Activated CD4-positive, alpha-beta T cell treated with anti-CD3 and anti-CD28 coated beads for 36 hours (primary cell): ENCODE measurements at places on chromosomes 16 and 17.

DNA sequence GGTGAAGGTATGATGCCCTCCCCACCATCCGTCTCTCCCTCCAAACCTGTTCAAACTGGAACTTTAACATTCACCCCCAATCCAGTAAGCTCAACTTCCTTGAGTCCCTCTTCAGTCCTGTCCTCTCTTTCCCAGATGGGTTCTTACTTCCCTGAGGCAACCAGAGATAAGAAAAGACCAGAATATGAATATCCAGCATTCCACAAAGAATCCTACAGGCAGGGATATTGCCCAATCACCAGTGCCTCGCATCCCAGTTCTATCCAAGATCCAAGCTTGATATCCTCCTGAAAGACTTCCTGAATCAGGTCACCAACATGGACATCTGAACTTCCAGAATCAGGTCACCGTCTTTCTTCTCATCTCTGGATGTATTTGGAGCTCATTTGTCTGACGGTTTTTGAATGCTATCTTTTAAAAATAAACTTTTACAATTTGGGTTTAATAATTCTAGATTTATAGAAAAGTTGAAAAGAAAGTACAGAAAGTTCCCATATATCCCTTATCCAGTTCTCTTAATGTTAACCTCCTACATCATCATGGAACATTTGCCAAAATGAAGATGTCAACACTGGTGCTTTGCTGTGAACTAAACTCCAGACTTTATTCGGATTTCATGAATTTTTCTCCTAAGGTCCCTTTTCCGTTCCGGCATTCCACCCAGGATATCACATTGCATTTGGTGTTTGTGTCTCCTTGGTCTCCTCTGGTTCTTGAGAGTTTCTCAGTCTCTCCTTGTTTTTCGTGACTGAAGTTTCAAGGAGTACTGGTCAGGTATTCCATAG is 13.7 kb upstream of the COL1A1 start:
- DNase-seq: no peak
- H3K4me1 ChIP-seq: peaks cover 16% of the 10 kb centered on the region
- H3K27ac ChIP-seq: no peak overlapping the region
- H3K27me3 ChIP-seq: peaks cover 4% of the 10 kb centered on the region
- H3K36me3 ChIP-seq: no peaks in the 10 kb centered on the region

- H3K27ac ChIP-seq: no peak overlapping the region
- peaks cover 25% of the 10 kb centered on the region for H3K27me3 ChIP-seq
- no peaks in the 10 kb centered on the region for H3K4me1 ChIP-seq
- no peaks in the 10 kb centered on the region for H3K36me3 ChIP-seq
- no peak for DNase-seq
These were observed 142.6 kb downstream of the WSCD1 start for GRCh38 chr17:6212766-6213165.

DNA sequence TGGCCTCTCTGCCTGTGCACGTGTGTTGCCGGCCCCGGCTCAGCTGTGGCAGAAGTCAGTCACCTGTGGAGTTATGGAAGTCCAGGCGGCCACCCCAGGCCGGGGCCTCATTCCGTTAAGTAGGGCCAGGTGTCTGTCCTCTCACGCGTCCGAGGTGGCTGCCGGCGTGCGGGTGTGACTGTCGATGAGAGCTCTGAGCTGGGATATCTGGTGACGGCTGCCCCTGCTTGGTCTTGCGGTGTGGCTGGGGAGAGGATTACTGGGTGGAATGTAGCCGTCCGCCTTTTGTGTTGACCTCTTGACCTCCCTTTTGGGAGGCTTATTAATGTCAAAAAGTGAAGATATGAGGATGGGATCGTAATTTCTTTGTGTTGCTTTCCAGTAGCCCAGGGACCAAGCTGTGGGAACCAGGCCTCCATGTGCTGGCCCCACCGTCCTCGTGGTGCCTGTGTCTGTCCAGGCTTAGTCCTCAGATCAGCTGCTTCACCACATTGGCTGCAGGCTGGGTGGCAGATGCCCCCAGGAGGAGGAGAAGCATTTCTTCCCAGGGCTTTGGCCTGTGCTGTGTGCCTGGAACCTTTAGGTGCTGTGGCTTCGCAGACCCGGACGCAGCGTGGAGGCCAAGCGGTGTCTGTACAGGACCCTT is 23.0 kb upstream of the ZNF750 start:
- H3K27me3 ChIP-seq: no peaks in the 10 kb centered on the region
- DNase-seq: no peak
- peak overlapping the region; percentile 91 for H3K27ac ChIP-seq
- peaks cover 77% of the 10 kb centered on the region for H3K4me1 ChIP-seq
- H3K4me3 ChIP-seq: no peak overlapping the region
- peaks cover 9% of the 10 kb centered on the region for H3K36me3 ChIP-seq

DNA sequence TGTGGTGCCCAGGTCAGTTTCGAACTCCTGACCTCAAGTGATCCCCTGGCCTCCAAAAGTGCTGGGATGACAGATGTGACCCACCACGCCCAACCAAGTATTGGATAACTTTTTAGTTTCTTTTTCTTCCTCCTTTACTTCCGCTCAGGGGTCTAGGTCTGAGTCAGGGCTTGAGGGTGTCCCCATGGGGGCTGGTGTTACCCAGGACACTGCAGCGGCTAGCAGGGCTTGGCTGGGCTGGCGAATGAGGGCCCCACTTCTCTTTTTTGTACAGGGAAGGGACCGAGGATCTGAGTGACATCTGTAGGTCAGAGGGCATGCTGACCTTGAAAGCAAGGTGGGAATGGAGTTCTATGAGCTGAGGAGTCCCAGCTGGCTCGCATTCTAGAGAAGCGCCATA is 24.9 kb downstream of the RAB11FIP3 start:
- no peaks in the 10 kb centered on the region for H3K27me3 ChIP-seq
- H3K36me3 ChIP-seq: no peaks in the 10 kb centered on the region
- H3K4me3 ChIP-seq: no peak overlapping the region
- DNase-seq: no peak

GRCh38 chr17:19659366-19660177 is 11.0 kb downstream of the ALDH3A2 start:
- no peak for DNase-seq
- no peak overlapping the region for H3K4me3 ChIP-seq
- H3K27ac ChIP-seq: no peak overlapping the region
- no peaks in the 10 kb centered on the region for H3K27me3 ChIP-seq
- peaks cover 27% of the 10 kb centered on the region for H3K36me3 ChIP-seq

DNA sequence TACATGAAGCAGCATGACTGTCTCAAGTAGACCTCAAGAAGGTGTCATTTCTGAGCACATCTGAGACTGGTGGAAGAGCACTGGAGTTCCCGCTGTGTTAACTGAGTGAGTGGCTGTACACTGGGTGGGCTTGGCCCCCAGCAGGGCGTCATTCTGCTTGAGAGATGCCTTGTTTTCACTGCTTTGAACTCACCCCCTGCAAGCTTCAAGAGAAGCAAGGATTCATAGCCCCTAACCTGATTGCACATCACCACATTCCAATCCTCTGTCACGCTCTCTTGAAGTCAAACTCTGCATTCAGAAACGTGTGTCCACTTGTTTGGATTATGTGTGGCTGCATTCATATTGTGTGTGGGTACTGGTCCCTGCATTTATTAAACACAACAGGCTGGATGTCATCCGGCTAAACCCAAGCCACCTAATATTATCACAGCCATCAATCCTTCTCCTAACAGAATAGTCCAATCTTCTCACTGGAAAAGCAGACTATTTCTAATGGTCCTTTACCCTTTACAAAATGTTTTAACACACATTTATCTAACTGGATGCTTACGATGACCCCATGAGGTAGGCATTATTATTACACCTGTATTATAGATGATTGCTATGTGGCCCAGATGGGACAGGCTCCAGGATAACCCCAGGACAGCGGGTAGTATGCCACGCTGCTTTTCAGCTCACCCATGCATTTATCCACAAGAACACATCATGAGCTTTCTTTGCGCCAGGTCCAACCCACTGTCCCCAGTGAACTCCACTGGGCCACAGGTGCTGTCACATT is 76.3 kb downstream of the USP31 start:
- H3K4me1 ChIP-seq: no peaks in the 10 kb centered on the region
- no peak for DNase-seq
- no peaks in the 10 kb centered on the region for H3K27me3 ChIP-seq

DNA sequence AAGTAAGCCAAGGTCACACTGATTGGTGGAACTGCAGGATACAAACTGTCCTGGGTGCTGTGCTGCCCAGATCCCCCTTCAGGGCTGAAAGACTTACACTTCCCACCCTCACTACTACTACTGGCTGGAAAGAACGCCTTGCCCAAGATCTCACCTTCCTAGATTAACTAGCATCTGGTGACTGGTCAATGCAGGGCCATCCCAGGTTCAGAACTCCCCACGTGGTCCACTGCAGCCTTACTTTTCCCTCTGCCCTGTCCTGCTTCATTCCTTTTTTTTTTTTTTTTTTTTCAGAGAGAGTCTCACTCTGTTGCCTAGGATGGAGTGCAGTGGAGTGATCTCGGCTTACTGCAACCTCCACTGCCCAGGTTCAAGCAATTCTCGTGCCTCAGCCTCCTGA is 2.3 kb upstream of the PDZD9 start:
- H3K4me3 ChIP-seq: no peak overlapping the region
- no peak overlapping the region for H3K27ac ChIP-seq
- no peaks in the 10 kb centered on the region for H3K36me3 ChIP-seq
- H3K27me3 ChIP-seq: no peaks in the 10 kb centered on the region

- no peaks in the 10 kb centered on the region for H3K4me1 ChIP-seq
- H3K36me3 ChIP-seq: no peaks in the 10 kb centered on the region
- H3K27ac ChIP-seq: no peak overlapping the region
- no peak overlapping the region for H3K4me3 ChIP-seq
- no peak for DNase-seq
- H3K27me3 ChIP-seq: no peaks in the 10 kb centered on the region
These were observed 89.3 kb upstream of the GSE1 start for GRCh38 chr16:85523602-85524364.

- no peak overlapping the region for H3K27ac ChIP-seq
- no peaks in the 10 kb centered on the region for H3K4me1 ChIP-seq
- no peaks in the 10 kb centered on the region for H3K36me3 ChIP-seq
- DNase-seq: no peak
- no peaks in the 10 kb centered on the region for H3K27me3 ChIP-seq
- H3K4me3 ChIP-seq: no peak overlapping the region
These were observed 265.1 kb downstream of the WWOX start for GRCh38 chr16:78364556-78364880.

DNA sequence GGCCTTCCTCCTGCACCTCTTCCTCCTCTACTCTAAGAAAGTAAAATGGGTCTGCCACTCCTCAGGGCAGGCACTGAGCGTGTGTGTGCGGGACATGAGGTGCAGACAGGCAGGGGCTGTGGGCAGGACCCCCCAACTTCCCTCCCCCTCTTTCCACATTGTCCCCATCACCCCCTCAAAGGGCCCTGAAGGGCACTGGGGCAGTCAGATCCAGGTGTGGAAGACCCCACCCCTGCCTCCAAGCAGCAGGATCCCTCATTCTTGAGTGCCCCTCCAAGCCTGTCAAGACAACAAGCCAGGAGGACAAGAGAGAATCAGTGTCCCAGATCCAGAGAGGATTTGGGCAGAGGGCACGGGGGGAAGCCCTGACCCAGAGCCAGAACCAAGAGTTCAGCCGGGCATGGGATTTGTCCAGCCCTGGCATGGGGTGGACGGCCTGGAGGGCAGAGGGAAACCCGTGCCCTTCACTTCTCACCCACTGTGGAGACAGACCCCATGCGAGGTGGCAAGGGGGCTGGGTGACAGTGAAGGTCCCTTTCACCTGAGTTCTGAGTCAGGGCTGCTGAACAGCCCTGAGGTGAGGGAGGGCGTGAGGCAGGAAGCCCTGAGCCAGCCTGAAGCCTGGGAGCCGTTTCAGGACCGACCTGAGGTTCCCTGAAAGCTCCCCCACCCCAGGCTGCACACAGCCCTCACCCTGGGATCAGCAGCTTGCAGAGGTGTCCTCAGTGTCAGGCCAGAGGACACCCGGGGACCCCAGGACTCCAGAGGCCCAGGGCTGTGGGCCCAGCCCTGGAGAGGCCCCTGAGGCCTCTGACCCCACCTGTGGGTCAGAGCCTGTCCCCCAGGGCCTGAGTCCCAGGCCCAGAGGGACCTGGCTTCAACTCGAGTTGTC is 45.8 kb downstream of the USP22 start:
- H3K4me1 ChIP-seq: peaks cover 16% of the 10 kb centered on the region
- no peak overlapping the region for H3K4me3 ChIP-seq
- peaks cover 9% of the 10 kb centered on the region for H3K36me3 ChIP-seq
- no peak for DNase-seq
- no peak overlapping the region for H3K27ac ChIP-seq

- H3K4me3 ChIP-seq: no peak overlapping the region
- peak; percentile 76 for DNase-seq
- H3K27me3 ChIP-seq: no peaks in the 10 kb centered on the region
- H3K36me3 ChIP-seq: no peaks in the 10 kb centered on the region
- peak overlapping the region; percentile 53 for H3K27ac ChIP-seq
These were observed 346.6 kb downstream of the SNX29 start for GRCh38 chr16:12323007-12323758.

DNA sequence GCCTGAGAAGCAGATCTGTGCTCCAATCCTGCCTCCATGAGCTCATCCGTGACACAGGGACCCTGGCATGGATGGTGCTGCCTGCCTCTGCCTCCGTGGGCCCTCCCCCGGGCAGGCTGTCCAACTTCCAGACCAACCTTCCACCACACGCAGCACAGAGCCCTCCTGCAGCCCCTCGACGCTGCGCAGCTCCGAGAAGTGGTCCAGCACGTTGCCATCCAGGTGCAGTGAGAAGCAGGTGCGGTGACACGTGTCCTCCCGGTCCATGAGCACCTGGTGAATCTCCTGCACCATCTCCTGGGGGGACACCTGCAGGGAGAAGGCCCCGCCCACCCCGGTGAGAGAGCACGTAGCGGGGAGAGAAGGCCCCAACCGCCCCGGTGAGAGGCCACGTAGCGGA is 8.4 kb downstream of the CLUH start:
- H3K4me3 ChIP-seq: no peak overlapping the region
- peaks cover 9% of the 10 kb centered on the region for H3K4me1 ChIP-seq
- H3K27ac ChIP-seq: no peak overlapping the region

- H3K4me3 ChIP-seq: no peak overlapping the region
- no peak overlapping the region for H3K27ac ChIP-seq
- H3K27me3 ChIP-seq: no peaks in the 10 kb centered on the region
- H3K4me1 ChIP-seq: peaks cover 22% of the 10 kb centered on the region
- H3K36me3 ChIP-seq: no peaks in the 10 kb centered on the region
These were observed 2.3 kb downstream of the FDXR start for GRCh38 chr17:74870512-74870911.

DNA sequence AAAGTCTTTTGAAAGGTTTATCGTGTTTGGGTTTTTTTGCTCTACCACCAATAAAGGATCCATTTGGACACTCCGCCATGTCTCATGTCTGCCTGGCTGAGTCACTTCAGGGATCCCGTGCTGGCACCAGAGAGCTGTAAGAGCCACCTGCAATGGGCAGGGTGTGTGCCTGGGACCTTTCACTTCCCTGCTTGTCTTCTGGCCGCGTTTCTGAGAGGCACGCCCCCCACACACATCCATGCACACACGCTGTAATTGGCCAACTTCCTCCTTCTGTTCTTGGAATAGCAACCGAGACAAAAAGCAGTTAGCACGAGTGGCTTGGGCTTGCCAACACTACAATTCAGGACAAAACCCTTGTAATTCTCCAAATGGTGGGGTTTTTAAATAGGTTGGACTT is 9.8 kb upstream of the SOST start:
- no peak overlapping the region for H3K4me3 ChIP-seq
- H3K36me3 ChIP-seq: peaks cover 28% of the 10 kb centered on the region
- DNase-seq: no peak
- H3K4me1 ChIP-seq: no peaks in the 10 kb centered on the region
